Fibroblast of skin of right quadriceps (primary cell): ENCODE measurements at places on chromosomes 2 and 18.

DNA sequence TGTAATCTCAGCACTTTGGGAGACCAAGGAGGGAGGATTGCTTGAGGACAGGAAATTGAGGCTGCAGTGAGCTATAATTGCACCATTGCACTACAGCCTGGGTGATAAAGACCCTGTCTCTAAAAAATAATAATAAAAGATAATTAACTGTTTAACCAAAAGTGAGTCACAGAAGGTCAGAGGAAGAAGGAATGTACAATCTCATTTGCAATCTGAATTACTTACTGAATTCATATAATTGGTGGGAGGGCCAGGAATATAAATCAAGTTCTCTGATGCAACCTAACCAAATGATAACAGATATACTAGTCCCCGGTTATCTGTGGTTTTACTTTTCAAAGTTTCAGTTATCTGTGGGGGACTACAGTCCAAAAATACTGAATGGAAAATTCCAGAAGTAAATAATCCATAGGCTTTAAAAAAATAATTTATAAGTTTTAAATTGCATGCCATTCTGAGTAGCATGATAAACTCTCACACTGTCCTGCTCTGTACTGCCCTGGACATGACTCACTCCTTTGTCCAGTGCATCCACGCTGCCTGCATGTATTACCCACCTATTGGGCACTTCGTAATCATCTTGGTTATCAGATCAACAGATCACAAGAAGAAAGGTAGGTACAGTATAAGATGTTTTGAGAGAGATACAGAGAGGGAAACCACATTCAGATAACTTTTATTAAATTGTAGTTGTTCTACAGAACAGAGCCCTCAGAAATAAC, 12.8 kb upstream of the MATN3 start:
- peak; percentile 89 for DNase-seq

DNA sequence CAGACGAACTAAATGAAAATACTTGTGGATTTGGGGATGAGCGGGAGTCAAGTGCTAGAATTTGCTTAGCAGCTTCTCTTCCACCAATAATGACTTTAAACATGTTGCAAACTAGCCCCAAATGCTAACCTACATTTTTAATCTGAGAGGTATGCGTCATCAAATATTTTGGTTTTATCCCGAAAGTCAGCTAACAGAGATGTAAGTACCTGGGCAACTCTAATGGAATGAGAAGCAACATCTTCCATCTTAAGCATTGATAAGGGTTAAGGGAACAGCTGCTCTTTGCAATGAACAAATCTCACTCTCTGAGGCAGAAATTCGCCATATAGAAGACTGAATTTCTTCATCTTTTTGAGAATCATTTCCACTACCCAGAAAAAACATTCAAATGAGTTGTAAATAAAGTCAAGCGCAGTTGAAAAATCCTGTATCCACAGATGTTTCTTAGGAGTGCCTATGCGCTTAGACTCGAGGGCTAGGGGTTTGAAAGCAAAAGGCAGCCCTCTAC, 926 bp upstream of the YPEL5 start:
- no peak for DNase-seq

DNA sequence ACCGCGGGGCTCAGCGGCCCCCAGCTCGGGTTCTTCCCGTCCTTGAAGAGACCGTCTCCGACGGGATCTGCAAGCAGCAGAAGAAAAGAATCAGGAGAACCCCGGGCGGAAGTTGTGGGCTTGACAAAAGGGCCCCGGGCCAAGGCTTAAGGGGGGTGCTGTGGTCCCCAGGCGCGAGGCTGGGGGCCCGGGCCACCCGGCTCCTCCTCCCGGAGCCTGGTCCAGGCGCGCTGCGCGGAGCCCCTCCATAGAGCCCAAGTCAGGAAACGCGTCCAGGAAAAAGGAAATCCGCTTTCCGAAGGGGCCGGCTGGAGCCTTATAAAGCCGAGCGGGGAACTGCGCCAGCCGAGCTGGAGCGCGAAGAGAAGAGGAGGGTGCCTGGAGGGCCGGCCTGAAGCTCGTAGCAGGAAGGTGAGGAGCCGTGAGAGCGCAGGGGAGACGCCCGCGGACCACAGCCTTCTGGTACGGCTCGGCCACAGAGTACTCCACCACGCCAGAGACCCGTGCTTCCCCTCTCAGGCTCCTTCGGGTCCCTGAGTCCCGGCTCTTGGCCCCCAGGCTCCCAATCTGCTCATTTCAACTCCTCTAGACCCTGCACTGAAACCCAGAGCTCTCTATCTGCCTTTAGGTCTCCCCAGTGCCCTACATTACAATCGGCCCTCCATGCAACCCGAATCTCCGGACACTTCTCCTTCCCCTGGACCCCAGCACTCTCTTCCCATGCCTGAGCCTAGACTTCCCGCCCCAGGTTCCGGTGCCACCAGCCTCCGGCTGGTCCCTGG, 554 bp downstream of the FEV start:
- no peak for DNase-seq

GRCh38 chr2:46241344-46241743, 55.9 kb upstream of the EPAS1 start:
- DNase-seq, result no peak

DNA sequence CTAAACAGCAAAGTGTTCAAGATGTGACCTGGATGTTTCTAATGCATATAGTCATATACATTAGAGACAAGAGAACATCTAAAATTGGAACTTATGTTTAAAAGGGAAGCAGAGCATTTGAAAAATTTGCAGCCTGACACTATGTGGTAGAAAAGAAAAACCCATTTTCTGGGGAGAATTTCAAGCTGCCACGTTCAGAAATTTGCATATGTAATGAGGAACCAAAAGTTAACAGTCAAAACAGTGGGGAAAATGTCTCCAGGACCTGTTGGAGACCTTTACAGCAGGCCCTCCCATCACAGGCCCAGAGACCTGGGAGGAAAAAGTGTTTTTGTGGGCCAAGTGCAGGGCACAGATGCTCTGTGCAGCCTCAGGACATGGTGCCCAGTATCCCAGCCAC, 8.2 kb upstream of the TMEM18 start:
- DNase-seq, result no peak

- no peak for DNase-seq
Measured at GRCh38 chr2:128490321-128490720, 171.7 kb upstream of the HS6ST1 start.

GRCh38 chr2:61396005-61396404, 74.9 kb downstream of the USP34 start:
- no peak for DNase-seq

- no peak for DNase-seq
Measured at GRCh38 chr2:156190517-156190916, 142.0 kb downstream of the NR4A2 start.

DNA sequence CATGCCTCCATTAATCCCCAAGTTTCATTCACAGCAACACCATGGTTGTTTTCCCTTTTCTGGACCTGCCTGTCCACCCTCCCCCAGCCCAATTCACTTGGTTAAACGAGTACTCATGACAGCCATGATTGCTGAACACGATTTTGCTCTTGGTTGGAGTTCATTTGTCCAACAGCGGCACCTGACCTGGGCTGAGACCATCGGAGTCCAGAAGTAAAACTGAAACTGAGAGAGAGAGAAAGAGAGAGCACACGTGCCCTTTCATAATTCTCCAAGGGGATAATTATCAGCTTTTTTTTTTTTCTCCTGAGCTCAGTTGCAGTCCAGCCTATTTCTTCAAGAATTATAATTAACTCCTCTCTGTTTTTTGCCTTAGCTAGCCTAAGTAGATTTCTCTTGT, 13.7 kb upstream of the KIF5C start:
- DNase-seq, result no peak

DNA sequence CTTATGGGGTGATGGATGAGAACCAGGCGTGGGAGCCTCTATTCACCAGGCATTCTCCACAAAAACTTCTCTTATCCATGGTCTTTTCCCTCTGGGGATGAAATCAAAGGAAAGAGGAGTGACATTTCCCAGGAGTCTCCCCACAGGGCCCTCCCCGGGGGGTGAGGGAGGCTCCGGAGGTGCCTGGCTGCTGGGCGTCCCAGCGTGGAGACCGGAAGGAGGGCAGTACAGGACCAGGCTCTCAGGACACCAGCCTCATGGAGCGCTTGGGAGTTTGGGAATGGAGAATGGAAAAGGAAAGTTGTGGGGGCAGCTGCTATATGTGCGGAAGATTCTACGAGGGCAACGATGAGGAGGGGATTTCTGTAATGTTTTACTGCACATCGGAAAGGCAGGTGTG, 22.1 kb downstream of the CIB4 start:
- DNase-seq, result no peak

DNA sequence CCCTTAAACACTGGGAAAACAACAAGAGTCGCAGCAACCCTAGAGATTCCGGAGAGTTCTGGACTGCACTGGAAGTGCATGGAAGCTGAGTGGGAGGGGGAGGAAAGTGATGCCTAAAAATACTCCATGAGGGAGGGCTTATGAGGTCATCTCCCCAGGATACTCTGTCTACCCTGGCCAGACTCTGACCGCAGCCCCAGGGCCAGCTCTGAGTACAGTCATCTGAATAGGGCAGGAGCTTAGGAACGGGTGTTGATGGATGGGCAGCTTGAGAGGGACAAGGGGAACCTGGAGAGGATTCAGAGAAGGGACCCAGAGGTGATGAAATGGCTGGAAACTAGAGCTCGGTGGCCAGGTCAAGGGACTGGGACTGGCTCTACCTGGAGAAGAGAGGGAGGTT, 79.3 kb upstream of the IGFBP5 start:
- DNase-seq, result peak; percentile 69

DNA sequence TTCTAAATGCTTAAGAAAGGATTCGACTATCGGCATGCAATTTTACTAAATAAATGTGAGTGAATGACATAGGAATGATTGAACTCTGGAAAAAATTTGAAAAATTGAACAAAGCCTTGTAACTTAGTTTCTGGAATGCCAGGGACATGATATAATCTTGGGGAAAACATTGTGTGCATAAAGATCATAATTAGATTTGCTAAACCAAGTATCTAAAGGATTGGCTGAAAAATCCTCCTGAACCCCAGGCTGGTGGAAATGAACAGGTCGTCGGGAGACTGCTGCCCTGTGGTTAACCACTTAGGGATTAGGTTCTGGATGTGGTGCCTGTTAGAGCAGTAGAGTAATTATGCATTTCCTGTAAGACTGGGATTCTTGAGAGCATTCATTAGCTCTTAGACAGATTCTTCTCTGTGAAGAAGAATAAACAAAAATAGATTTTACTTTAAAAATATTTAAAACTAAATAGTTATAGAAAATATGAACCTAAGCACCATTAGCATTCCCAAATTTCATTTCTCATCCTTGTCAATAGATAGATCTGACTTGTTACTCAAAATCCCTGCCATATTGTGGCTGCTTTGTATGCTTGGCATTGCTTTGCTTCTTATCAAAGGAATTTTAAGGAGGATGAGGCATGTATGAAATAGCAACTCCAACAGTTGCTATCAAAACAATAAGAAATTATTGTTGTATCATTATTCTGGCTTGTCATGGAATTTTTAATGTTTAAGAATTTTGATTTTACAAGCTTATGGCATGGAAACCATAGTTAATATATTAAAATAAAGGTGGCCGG, 55.9 kb downstream of the LYPD6B start:
- peak; percentile 96 for DNase-seq

DNA sequence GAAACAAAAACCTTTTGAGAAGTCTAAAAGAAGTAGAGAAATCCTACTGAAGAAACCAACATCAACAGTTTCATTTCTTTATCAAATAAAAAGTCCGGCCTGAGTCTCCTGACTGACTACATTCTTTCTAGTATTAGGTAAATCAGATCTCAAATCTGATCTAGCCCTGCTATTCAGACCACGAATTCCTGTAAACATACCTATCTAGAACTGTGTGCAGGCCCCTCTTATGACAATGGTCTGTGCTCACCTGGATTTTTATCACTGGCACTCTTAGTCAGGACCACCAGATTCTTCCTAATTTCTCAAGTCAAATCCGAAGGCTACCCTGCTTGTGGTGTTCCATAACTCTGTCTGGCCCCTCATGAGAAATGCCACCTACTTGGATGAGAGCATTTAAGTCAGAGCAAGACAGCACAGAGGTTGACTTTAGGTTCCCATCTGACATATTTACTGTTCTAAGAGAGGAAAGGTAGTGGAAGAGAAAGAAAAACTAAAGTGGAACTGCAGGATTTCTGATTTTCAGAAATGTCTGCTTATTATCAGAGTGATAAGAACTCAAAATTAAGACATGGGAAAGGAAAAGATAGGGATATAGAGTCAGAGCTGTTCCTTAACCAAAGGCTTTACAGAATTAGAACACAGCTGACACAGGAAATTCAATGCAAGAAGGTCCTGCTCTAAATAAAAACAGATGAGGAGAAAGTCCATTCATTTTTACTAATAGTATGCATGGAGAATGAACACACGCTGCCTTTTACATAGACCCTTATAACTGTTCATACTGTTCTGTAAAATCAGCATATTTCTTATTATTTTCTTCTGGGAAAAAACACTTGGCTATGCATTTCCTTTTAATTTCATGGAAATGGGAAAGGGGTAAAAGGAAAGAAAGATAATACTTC, 56.5 kb downstream of the SLC8A1 start:
- DNase-seq, result peak; percentile 40

DNA sequence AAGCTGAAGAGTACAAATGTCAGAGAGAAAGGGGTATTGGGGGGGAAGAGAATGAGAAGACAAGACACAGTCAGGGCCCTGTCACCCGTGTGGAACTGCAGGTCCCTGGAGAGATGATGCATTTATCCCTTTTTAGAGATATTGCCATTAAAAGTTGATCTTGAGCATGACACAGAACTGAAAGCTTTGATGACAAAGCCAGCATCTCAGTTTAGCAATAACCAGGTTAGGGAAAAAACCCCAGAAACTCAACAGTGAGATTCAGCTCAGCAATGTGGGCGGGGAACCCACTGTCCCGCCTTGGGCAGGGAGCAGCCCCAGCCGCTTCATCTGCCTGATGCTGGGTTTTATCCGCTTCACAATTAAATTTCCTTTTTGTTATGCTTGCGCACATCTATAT, 181.1 kb downstream of the NEDD4L start:
- peak; percentile 13 for DNase-seq

- no peak for DNase-seq
Measured at GRCh38 chr18:26575865-26576217, 27.5 kb upstream of the KCTD1 start.

DNA sequence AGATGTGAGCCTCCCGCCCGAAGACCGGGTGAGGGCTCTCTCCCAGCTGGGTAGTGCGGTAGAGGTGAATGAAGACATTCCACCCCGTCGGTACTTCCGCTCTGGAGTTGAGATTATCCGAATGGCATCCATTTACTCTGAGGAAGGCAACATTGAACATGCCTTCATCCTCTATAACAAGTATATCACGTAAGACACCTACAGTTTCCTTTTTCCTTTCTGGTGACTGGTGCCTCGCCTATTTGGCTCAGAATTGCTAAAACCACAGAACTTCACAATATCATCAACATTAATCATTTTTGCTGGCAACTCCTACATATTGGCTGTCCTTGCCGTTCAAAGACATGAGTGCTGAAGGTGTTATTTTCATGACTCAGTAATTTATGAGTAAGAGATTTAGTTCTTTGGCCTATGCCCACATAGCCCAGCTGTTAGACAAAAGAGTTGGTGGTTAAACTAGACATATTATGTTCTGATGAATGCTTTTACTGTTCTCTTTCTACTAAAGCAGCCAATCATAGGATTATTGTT, 2.2 kb downstream of the STAMBP start:
- DNase-seq, result peak; percentile 89

DNA sequence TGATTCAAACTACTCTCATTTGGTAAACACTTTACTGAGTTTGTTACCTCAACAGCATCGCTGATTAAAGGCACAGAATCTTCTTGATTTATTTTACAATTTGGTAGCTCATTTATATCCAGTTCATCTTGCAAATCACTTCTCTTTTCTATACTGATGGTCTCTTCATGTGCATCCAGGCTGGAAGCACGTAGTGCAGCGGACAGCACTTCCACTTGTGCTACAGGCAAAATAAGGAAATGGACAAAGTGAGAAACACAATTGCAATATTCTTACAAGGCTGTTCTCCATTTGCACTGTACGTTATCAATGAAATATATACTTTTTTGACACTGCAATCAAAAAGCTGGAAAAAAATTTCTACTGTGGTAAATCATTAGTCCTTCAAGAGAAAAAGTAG, 51.0 kb downstream of the PPP4R1 start:
- DNase-seq, result no peak
